ENCODE measurements at places on chromosomes 16 and 17.

DNA sequence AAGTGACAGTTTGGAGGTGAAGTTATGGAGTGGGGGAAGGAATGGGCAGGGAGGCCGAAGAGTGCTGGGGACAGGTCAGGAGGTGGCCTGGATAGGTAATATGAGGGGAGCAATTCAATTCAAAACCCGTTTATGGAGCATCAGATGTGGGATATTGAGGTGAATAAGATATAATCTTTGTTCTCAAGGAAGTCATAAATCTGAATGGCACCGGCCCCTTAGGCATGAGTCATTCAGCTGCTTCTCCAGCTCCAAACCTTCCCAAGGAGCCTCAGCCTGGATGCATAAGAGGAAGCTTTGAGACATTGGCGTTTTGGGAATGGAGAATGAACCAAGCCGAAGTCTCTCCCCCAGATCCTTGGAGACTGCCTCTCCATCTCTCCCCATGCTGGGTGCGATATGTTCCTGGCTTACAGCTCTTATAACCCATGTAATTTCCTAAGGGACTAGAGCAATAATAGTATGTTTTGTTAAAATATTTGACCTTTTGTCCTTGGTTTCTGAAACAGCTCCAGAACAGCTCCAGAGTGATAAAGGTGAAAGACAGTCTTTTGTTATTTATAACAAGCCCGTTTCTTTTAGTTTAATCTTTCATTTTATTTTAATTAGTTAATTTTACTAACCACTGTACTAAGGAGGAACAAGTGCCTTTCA, 1.7 kb downstream of the TUBG2 start:
- no peak for DNase-seq

- DNase-seq = no peak
These were observed 10.1 kb downstream of the SNX29 start for GRCh38 chr16:11986521-11987057.

DNA sequence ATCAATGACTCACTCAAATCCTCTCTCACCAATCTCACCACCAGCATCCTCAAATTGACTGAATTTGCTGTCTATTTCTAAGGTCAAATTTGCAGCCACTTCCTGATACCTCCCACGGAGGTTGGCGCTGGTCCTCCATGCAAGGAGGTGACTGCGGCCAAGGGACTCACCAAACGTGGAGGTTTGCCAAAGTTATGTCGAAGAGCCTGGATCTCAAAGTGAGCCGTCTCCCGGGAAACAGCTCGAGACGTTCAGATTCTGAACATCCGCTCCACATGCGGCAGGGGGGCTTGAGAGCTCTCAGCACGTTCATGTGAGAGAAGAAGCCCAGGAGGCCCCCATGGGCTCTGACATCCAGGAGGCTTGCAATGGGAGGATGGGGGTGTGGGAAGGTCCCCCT, 22.6 kb downstream of the LGALS3BP start:
- no peak for DNase-seq

- no peak for DNase-seq
These were observed 104.5 kb downstream of the C16orf78 start for GRCh38 chr16:49478107-49478506.

- no peak for DNase-seq
These were observed 17.0 kb downstream of the HS3ST3A1 start for GRCh38 chr17:13584701-13585080.

DNA sequence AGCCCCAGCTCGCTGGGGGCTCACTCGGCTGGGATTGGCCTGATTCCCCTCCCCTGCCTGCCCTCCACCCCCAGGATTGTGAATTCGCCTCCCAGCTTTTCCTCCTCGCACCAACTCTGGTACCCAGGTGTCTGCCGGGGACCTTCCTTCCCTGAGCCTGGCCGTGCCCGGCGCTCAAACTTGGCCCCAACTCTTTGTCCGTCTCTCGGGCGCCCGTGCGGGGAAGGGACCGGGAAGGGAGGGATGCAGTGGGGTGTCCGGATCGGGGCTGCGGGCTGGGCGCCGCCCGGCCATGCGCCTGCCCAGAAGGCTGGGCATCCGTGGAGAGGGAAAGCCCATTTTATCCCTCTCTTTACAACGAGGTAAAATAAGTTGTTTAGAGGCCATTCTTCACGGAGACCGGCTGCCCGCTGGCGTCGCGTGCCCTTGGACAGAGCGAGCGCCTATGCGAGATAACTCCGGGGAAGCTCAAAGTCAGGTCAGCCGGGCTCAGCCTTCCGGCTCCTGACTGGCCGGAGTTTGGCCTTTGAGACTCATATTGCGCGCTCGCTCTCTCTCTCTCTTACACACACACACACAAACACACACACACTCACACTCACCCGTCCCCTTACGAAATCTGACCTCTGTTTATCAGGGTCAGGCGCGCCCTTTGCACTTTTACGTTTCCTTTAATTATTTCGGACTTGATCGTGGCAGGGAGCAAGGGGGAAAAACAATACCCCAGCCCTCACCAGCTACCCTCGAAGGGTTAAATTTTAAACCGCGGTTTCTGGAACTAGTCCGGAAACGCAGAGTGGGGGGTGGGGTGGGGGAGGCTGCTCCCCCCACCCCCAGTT, 774 bp upstream of the MAF start:
- DNase-seq = no peak

- DNase-seq = no peak
These were observed 11.0 kb upstream of the NFATC3 start for GRCh38 chr16:68073902-68074760.

GRCh38 chr16:747978-748746, 7.4 kb upstream of the CIAO3 start:
- DNase-seq = no peak

- peak; percentile 56 for DNase-seq
These were observed 17.6 kb downstream of the HIGD1B start for GRCh38 chr17:44865231-44865660.

DNA sequence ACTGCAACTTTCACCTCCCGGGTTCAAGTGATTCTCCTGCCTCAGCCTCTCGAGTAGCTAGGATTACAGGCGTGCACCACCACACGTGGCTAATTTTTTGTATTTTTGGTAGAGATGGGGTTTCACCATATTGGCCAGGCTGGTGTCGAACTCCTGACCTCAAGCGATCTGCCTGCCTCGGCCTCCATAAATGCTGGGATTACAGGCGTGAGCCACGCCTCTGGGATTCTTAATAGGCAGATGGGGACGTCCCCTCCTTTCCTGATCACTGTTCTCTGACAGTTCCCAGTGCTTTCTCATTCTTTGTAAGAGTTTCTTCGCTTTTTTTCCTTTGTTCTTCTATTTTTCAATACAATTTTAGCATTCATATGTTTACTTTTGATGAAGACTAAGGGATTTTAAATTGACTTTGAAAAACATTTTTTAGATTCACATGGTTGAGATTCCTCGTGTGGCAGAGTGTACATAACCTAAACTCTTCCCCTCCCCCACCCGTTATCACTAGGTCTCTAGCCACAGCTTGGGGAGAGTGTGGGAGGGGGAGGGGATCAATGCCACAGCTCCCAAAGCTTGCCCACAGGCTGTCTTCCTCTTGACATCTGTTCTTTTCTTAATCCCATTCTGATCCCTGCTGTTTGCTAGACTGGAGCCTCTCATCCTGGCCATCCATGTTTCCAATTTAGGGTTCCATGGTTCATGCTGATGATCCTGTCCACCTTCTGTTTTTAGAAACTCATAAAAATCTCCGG, 11.0 kb downstream of the ADORA2B start:
- no peak for DNase-seq

GRCh38 chr16:67104845-67105244, 4.9 kb upstream of the PHAF1 start:
- no peak for DNase-seq

GRCh38 chr16:86142801-86143236, 243.9 kb downstream of the IRF8 start:
- no peak for DNase-seq

DNA sequence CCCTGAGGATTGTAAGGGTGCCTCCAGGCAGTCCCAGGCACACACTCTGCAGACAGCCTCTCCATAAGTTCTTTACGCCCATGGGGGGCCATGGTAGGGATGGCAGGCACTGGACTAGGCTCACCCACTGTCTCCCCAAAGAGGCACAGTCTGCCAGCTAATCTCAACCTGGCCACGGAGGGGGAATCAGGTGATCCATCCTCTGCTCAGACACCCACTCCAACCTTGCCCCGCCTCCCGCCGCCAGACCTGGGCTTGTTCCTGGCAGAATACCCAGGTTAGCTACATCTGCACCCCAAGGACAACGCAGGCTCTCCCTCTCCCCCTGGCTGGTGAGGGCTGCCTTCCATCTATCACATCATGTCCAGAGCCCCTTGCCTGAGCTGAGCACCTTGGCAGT, 1.2 kb downstream of the NLGN2 start:
- no peak for DNase-seq

DNA sequence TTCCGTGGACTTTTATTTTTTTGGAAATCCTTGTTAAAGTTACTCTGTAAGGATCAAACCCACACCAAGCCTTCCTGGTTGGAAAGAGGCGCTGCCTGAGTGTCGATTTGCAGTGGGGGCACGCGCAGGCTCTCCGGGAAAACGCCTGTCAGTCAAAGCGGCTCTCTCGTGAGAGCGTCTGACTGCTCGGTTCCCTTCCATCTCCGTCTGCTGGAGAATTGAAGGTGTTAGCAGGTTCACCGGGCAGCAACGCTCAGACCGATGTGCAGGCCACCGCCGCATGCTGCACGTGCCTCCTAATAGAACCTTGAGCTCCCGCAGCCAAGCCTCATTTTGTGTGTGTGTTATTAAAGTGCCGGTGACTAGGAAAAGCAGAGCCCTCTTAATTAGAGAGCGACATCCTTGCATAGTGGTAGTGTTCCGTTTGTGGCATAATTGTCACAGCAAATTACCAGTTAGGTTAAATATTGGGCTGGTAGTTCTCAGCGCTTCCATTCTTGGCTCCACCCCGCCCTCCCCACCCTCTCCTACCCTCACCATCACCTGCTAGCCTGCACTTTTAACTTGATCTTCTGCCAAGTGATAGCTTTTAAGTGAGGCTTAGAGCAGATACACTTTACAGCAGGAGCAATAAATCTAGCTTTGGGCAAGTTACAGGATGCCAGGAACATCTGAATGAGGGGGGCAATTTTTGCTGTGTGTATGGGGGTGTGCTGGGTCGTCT, 75.5 kb downstream of the RPA1 start:
- DNase-seq = no peak

- no peak for DNase-seq
These were observed 8.8 kb upstream of the DNASE1 start for GRCh38 chr16:3645504-3646347.

DNA sequence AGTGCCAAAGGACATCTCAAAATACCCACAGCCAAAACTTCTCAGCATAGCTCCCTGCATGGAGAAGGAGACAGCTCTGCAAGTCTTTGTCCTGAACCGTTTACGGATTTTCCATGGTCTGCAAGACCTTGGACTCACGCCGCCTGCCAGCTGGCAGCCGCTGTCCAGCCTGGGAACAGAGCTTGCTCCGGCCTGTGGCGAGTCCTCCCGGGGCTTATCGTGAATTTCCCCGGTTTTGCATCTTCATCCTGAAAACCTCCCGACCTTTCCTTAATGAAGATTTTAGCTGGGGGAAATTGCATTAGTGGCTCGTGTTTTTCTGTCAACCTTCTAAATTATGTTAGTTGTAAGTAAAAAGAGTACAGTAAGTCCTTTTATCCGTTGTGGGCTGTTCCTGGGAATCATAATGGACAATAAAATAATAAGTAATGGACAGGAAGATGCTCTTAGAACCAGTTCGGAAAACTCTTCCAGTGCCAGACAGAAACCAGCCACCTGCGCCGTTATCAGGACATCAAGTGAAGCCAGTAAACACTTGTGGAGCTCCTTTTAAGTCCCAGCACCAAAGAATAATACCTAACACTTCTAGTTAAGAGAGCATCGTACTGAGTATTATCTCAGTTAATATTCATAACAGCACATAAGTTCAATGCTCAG, 112.4 kb upstream of the NOL11 start:
- no peak for DNase-seq

DNA sequence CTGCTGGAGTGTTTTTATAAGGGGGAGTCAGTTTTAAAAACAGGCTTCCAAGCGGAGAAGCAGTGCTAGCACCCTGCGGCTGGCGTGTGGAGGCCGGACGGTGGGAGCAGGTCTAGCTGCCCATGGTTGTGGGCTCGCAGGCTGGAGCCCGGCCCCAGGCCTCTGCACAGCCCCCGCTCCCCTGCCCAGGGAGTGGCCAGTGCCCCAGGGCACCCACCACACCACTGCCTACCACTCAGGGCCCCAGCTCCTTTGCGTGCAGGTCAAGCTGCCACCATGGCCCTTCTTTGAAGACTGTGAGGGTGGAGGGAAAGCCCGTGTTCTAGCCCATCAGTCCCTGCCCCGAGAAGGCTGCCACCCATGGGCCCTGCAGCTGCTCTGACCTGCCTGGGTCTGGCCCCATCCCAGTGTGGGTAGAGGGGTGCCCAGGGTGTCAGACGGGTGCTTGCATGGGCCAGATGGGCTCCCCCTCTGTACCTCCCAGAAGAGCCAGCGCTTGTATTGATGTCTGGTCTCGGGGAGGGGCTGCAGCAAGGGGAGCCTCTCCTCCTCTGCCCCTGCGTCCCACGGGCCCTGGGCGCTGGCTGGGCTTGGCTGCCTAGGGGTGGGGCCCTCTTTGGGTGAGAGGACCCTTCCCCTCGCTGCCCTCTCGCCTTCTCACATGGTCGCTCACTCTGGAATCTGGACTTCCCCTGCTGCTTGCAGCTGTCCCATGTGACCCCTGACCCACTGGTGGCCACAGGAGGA, 1.5 kb upstream of the NUDT16L1 start:
- no peak for DNase-seq
